ENCODE measurements at places on chromosomes 5 and 9.

DNA sequence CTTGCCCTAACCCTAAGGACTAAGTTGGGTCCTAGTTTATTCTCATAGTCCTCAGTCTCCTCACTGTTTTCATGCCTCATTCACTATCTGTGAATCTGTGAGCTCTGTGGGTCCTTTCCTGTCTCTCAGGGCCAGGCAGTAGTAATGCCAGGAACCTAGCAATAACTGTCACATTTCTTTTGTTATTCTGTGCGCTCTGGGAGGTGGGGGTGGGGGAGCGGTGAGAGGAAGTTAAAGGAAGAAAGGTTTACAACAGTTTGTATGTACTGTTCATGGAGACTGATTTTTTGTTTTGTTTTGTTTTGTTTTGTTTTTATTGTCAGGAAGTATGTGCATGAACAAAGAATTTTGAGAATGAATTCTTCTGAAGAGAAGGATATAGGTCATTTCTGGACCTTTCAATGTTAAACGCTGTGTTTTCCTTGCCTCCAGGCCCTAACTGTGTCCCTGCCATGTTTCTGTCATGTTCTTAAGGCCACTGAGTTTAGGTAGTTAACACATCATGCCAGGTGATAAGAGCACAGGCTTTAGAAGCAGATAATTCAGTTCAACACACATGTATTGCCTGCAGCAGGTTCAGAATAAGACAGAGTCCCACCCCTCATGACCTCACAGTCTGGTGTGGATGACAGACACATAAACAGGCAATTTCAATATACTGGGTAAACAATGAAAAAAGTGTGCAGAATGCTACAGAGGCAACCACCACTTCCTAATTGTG lies 13.3 kb upstream of the FEM1C start:
- no peak for DNase-seq

DNA sequence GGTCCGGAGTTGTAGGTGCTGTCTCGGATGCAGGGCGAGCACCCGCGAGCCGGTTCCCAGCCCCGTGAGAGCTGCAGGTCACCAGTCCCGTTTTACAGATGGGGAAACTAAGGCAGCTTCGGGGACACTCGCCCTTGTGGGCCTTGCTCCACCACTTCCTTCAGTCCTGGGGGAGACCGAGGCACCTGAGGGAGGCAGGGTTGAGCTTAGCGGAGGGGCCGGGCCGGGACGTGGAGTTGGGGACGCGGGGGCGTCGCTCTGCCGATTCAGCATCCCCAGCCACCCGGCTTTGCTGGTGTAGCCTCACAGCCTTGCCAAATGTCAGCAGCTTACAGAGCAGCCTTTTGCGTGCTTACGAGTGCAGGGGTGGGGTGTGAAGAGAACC lies 530 bp downstream of the BBLN start:
- DNase-seq, result no peak

GRCh38 chr5:62042007-62042406 lies 264.0 kb upstream of the KIF2A start:
- DNase-seq, result no peak

DNA sequence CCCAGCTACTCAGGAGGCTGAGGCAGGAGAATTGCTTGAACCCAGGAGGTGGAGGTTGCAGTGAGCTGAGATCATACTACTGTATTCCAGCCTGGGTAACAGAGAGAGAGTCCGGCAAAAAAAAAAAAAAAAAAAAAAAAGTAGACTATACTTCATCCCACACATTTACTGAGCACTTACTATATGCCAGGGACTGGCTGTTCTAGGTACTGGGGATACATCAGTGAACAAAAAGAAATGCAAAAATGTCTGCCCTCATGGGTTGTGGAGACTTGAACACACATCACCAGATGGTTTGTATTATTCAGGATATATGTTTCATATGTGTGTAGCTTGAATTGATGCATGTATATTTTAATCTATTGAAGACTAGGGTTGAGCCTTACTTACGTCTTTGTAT lies 2.9 kb upstream of the LHFPL2 start:
- DNase-seq, result no peak

DNA sequence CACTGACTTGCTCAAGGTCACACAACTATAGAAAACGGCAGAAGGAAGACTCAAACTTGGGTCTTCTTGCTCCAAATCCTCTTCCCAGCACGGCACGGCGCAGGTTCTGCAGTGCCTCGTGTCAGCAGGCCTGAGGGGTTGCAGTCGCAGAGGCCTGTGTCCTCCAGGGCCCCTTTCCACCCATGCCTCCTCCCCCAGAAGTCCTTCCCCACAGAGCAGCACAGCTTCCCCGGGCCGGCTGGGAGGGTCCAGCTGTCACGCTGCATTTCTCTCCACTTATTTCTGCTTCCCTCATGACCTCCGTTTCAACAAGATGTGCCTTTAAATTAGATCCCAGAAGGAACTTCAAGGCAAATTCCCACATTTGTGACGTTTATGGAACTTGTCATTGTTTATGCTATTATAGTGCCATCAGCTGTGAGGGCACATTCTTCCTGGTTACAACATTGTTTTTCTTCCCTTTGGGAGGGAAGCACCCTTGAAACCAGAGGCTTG lies 148.4 kb downstream of the C5orf15 start:
- no peak for DNase-seq

DNA sequence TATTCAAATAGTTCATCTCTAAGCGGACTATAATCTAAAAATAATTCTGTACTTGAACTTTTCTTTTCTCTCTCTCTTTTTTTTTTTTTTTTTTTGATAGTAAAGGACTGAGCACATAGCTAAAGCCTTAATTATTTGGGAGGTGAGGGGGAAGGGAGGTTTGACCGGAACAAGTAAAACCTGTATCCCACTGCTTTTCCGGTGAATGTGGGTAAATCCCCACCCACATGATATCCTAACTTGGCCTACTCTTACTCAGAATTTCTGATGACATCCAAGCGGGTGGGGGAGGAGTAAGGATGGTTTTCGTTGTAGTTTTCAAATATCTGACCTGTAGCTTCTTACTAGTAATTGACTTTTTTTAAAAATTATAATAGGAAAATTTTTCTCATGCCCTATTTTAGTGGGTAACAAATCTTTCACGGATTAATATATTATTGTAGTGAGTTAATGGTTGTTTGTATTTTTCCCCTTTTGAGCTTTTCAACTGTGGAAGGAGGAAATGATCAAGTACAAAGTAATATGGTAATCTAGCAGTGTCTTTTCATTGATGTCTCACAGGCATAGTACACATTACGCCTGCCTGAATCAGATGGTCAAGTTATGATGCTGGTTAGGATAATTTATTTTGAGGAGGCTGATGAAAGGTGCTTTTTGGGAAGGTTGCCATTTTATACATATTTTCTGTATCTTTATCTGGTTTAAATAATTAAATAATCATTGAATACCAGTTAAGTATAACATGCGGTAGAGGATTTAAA lies 2.2 kb upstream of the ELL2 start:
- no peak for DNase-seq

- no peak for DNase-seq
Observed at GRCh38 chr9:123608104-123608503, 252.1 kb downstream of the CRB2 start.

DNA sequence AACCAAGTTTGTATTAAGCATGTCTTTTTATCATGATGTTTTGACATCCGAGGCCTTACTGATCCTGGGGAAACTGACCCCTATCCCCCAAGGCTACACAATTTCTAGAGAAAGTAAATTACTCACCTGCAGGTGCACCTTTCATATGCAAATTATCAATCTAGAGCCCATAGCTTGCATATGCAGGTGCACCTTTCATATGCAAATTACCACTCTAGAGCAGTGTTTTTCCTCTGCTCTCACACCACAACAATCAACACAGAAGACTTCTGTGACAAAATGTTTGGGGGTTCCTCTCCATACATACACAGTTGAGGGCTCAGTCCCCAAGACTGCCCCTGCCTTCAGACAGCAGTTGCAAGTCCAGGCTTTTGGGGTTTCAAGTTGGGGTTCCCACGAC lies 203.7 kb upstream of the RORB start:
- DNase-seq, result no peak

DNA sequence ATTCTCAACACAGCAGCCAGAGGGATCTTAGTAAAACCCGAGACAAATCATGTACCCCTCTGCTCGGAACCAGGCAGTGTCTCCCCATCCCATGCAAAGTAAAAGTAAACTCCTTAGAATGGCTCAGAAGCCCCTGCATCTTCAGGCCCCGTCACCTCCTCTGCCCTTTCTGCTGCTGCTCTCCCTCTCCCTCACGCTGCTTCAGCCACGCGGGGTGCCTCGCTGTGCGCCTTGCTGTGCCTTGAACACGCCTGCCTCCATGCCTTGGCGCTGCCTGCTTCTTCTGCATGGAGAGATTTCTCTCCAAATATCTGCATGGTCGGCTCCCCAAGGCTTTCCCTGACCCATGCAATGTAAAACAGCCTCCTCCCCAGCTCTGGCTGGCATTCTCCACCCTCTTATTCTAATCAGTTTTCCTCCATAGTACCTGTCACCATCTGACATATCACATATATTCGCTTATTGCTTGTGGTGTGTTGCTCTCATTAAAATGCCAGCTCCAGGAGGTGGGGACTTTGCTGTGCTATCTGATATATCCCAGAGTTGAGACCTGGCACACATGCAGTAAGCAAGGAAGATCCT lies 8.0 kb downstream of the GPRIN1 start:
- no peak for DNase-seq

DNA sequence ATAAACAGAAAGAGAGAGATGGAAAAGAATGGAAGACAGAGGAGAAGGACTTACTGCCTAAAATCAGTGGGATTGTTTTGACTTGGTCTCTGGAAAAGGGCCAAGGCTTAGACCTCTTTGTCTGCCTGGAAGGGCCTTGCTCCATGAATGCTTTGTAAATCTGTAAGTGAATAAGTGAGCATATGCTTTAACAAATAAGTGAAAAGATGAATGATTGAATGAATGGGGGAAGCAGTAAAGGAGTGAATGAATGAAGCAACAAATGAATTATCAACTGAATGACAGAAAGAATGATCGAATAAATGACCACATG lies 5.5 kb downstream of the KCNIP1 start:
- no peak for DNase-seq

- no peak for DNase-seq
Observed at GRCh38 chr5:116374434-116374852, 200.2 kb downstream of the SEMA6A start.

DNA sequence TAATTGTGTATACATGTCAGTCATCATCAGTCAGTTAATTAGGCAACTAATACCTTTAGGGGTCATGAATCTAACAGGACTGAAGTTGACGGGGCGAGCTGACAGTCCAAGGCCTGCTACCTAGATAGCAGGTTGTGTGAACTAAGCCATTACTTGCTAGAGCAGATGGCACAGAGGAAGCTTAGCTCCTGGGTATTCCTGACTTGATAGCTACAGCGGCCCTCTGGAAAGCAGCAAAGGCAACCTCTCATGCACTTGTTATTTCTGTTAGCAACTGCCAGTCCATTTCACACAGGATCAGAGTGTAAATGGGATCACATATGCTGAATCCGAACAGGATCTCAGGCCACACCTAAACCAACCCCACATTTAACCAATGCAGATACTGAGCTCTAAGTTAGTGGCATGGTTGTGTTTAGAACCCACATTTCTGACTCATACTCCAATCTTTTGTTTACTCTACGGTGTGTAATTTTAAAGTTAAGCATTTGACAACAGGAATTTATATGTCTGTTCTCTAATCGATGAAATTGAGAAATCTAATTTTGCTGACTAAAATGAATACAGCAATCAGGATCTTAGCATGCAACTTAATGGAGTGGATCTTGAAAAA lies 521.3 kb upstream of the ZNF608 start:
- no peak for DNase-seq

DNA sequence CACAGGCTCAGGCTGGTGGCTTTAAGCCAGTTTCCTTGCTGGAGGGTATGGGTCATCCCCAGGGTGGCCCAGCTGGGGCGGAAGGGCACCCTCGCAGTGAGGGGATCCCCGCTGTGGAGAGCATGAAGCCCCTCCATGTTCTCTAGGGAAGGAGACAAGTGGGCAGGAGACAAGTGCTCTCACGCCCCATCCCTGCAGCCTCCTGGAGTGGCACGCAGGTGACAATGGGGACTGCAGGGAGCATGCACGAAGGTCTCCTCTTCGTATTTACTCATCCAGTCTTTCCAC lies 83.3 kb downstream of the GTF3C4 start:
- no peak for DNase-seq

DNA sequence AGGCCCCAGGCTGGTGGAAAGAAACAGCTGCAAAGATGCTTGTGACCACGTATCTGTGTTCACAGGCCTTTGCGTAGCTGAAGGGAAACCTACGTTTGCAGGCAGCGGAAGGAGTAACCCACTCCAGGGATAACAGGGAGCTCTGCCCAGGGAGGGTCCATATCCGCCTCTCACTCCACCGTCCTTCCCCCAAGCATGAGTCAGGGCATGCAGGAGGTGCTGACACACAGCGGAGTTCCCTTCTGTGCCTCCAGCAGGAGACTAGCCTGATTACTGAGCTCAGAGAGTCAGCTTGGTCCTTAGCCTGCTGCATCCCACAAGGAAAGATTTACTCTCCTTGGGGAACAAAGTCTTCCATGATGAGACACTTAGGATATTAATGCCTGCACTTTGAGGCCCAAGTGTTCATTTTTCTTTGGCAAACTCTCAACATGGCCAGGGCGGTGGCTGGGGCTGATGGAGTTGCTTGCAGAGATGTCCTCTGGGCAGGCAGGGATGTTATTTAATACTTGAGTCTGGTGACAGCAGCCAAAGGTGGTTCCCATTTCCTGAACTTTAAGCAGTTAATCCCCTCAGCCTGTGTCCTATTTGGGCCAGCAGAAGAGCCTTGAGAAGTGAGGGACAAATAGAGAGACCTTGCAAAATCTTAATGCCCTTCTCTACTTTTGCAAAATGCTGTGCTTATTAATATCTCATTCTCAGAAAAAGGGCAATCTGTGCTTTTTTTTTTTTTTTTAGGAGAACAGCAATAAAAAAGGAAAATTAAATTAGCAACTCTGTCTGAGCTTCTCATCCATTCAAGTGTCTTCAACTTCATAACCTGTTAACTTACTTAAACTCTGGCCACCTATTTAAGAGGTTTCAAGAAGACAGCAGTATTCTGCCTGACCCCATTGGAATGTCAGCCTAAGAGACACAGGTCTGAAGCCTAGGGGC lies 222.1 kb downstream of the HSPA4 start:
- no peak for DNase-seq

- DNase-seq, result no peak
Observed at GRCh38 chr5:94802450-94802849, 184.0 kb downstream of the SLF1 start.

GRCh38 chr5:133778636-133779035 lies 166.3 kb upstream of the FSTL4 start:
- DNase-seq, result no peak

GRCh38 chr9:136505406-136506403 lies 22.9 kb upstream of the SEC16A start:
- DNase-seq, result no peak

- DNase-seq, result no peak
Observed at GRCh38 chr5:123086376-123087055, 2.5 kb upstream of the PRDM6 start.

DNA sequence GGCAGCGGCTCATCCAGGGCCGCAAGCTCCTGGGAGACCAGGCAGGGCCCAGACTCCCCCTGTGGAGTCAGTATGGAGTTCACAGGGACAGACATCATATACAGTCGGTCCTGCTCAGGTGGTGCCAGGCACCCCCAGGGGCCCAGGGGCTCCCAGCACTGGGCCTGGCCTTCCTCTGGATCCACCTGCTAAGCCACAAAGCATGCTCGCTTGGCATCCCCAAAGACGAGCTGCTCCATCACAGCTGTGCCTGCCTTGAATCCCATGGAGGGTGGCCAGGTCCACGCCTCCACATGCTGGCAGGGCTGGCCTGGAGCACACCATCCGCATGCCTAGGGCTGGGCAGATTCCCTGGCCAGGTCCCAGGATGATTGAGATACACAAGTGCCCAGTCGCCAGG lies 4.6 kb downstream of the BICD2 start:
- DNase-seq, result no peak

GRCh38 chr5:43085453-43085852 lies 35.3 kb upstream of the ZNF131 start:
- no peak for DNase-seq

Data from activated T-helper 1 cell treated with Interleukin-2 at 50 U/mL for 16 hours (primary cell).